GM03348 (cell line): ENCODE measurements at places on chromosomes 16 and 17.

DNA sequence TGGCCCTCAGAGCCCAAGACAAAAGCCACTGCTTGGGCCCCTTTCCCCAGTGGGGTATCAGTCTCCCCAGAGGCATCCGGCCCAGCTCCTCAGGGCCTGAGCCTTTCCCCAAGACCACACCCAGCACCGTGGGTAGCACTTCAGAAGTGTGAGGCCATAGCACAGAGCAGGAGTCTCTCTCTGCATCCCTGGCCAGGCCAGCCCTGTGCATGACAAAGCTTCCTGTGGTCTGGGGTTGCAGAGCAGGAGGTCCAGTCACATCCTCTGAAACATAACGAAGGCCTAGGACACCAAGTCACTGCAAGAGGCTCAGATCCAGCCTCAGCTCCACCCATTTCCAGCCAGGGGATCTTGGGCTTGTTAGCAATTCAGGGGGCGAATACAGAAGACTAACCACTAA lies 56.8 kb upstream of the ZNF423 start:
- no peak for DNase-seq

DNA sequence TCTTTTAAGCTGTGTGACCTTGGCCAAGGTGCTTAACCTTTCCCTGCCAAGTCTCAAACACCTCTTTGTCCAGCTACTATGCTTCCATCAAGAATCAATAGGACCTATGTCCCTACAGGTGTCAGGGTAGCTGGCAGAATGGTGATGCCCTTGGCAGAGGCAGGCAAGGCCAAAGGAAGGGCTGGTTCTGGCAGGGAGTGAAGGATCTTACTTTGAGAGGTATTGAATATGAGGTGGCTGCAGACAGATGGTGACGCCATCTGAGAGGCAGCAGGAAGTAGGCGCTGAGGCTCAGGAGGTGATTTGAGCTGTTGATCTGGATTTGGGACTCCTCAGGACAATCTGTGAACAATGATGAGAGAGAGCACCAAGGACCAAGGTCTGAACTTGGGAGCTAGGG lies 12.5 kb downstream of the ABCC3 start:
- DNase-seq = no peak

GRCh38 chr17:5825717-5826330 lies 241.5 kb upstream of the NLRP1 start:
- DNase-seq = no peak

GRCh38 chr16:2282866-2283555 lies 15.1 kb upstream of the RNPS1 start:
- DNase-seq = no peak

DNA sequence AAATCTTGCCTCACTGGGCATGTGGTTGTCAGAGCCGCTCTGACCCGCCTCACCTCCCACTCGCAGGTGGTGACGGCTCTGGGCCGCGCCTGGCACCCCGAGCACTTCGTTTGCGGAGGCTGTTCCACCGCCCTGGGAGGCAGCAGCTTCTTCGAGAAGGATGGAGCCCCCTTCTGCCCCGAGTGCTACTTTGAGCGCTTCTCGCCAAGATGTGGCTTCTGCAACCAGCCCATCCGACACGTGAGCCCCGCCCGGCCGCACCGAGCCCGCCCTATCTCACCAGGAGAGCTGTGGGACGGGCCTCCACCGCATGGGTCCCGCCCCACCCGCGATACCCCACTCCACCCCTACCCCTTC lies 4.0 kb downstream of the TGFB1I1 start:
- DNase-seq = no peak

- DNase-seq = no peak
These were observed 491.3 kb upstream of the HSBP1 start for GRCh38 chr16:83316458-83316857.

- peak; percentile 57 for DNase-seq
These were observed 142.2 kb downstream of the ABCA8 start for GRCh38 chr17:68812876-68813584.

DNA sequence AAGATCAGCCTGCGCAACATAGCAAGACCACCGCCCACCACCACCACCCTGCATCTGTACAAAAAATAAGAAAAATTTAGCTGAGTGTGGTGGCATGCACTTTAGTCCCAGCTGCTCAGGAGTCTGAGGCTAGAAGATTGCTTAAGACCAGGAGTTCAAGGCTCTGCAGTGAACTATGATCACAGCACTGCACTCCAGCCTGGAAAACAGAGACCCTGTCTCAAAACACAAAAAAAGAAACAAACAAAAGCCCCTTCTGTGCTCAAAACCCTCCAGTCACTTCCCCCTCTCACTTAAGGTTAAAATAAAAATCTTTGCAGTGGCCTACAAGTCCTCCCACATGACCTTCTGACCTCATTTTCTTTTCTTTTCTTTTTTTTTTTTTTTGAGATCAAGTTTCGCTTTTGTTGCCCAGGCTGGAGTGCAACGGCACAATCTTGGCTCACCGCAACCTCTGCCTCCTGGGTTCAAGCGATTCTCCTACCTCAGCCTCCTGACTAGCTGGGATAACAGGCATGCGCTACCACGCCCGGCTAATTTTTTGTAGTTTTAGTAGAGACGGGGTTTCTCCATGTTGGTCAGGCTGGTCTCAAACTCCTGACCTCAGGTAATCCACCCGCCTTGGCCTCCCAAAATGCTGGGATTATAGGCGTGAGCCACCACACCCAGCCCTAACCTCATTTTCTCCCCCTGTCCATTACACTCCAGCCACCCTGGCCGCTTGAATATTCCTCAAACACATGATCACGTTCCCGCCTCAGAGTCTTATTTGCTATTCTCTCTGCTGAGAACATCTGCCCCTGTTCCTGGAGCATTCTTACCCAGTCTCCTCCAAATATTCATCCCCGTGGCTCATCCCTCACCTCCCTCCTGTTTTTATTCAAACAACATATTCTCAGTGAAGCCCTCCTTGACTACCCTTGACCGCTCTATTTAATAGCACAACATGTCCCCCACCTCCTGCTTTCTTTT lies 126.6 kb upstream of the MED13 start:
- no peak for DNase-seq

DNA sequence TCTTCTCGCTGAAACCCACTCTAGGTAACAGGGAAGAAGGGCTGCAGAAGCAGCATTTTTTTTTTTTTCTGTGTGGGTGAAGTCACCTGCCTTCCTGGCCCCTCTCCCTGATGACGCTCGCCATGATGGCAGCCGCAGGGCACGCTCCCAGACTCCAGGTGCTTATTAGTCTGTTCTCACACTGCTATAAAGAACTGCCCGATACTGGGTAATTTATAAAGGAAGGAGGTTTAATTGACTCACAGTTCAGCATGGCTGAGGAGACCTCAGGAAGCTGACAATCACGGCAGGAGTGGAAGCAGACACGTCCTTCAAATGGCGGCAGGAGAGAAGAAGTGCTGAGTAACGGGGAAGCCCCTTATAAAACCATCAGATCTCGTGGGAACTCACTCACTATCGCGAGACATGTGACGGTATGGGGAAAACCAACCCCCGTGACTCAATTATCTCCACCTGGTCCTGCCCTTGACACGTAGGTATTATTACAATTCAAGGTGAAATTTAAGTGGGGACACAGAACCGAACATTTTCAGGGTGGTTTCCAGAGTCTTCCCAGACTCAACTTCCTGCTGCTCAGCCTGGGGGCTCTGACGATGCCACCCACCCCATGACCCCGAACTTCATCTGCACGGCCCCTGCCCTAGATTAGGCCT lies 34.9 kb upstream of the NLRP1 start:
- DNase-seq = no peak

DNA sequence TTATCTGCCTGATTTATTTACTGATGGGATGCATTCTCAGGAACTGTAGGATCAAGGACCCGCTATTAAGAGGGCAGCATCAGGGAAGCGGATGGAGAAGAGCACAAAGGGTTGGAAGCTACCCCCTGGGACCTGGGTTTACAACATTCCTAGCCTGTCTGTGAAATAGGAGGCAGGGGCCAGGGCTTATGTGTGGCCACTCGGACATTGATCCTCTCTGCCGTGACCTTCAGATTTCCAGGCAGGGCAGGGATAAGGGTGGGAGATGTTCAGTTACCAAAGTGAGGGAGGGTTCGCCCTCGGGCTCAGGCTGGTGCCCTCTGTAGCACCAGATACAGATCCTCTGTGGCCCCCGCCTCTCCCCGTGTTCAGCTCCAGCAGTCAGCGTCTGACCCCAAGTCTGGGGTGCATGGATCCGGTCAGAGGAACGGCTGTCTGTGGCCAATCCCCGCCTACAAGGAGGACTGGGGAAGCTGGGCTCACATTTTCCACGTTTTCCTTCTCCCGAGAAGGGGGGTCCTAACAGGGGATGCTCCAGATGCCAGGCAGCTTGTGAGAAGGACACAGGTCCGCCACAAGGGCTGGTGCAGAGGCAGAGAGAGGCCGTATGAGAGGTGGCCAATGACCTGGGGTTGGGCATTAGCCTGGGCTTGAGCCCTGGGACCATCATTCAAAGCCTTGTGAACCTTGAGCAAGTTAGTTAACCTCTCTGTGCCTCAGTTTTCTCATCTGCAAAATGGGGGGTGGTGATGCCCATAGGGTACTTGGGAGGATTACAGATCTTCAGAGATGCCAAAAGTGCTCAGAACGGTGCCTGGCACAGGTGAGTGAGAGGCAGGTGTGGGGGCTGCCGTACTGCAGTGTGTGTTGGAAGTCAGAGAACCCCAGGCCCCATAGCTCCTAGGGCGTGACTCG lies 48.3 kb downstream of the ATP2C2 start:
- no peak for DNase-seq

DNA sequence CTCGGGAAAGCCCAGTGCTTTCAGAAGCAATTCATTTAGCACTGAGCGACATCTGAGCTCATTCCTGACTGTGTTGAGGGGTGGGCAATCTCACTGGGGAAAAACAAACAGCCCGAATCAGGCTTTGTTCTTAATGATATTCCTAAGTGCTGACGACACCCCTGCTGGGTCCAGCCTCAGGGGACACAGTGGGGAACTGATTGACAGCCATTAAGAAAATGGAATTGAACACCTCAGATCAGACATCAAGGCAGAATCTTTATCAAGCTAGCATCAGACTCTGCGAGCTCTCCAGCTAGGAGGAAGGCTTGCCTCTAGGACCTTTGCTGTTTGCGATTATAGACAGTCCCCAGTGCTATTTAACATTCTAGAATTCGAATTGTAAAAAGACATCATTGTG lies 22.5 kb upstream of the LYRM9 start:
- no peak for DNase-seq

DNA sequence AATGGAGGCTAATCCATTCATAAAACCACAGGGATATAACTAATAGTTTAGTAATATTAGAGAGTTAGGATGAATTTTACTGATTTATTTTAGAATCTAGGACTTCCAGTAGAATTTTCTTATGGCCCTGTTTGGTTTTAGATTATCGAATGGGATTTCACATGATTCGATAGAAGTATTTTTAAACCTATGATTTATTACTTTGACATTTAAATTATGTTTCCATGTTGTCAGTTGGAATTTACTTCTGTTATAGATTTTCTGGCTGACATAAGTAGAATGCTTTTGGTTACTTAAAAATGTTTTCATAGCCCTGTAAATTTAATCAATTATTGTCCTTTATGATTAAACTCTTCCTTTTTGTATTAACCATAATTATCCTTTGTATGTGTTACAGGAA lies 158.8 kb downstream of the CHD9 start:
- DNase-seq = no peak

GRCh38 chr17:74732042-74732867 lies 4.8 kb upstream of the RAB37 start:
- DNase-seq = no peak

- no peak for DNase-seq
These were observed 22.8 kb downstream of the LASP1 start for GRCh38 chr17:38892620-38893019.

- DNase-seq = no peak
These were observed 12.4 kb downstream of the COL1A1 start for GRCh38 chr17:50188921-50189549.

GRCh38 chr17:62724398-62725146 lies 83.5 kb downstream of the MARCHF10 start:
- DNase-seq = no peak

GRCh38 chr17:51946311-51946710 lies 212.2 kb downstream of the CA10 start:
- DNase-seq = no peak

GRCh38 chr17:72372185-72372584 lies 251.4 kb downstream of the SOX9 start:
- DNase-seq = peak; percentile 52

- DNase-seq = no peak
These were observed 14.1 kb downstream of the TBC1D16 start for GRCh38 chr17:80021600-80021999.

- DNase-seq = no peak
These were observed 12.4 kb upstream of the SLC25A19 start for GRCh38 chr17:75301502-75302206.

DNA sequence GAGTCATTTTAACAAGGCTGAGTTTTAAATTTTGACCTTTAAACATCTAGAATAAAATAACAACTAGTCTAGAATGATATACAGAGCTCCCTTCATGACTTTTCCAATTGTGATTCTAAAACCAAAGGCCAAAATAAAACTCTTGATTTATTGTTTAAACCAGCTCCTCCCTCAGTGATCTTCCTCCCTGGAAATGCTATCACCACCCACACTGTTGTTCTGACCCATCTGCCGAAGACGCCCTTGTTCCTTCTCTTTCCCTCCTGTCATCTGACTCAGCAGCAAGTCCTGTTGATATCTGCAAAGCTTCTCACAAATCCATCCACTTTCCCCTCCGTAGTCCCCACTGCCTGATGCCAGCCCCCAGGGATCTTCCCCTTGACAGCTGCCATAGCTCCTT lies 231.6 kb upstream of the DYNLRB2 start:
- no peak for DNase-seq

DNA sequence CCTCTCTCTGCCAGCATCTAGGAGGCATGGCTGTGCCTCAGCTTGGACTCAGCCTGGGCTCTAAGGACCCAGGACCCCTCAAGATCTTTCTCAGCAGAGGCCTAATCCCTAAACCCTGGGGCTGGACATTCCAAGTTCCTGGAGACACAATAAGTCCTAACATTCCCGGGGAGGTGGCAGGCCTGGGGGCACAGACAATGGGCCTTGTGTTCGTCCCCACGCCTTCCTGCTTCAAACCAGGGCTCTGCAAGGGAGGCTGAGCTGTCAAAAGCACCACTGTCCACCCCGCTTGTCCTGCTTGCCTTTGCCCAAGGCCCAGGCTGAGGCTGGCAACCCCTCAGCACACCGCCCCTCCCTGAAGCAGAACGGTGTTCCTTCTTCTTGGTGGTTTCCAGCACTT lies 13.7 kb downstream of the SDK2 start:
- DNase-seq = no peak

DNA sequence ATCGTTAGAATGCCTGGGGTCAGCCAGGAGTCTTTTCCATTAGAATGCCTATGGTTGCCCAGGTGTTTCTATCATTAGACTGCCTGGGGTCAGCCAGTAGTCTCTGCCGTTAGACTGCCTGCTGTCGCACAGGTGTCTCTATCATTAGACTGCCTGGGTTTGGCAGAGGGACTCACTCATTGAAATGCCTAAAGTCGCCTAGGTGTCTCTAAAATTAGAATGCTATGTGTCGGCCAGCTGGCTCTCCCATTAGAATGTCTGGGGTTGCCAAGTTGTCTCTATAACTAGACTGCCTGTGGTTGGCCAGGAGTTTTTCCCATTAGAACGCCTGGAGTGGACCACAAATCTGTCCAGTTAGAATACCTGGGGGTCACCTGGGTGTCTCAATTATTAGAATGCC lies 2266.5 kb downstream of the TP53TG3F start:
- no peak for DNase-seq

- DNase-seq = no peak
These were observed 164.4 kb upstream of the GSE1 start for GRCh38 chr16:85448557-85449190.
